ENCODE measurements at places on chromosomes 6 and 20.

- no peak for DNase-seq
Measured at GRCh38 chr6:143743301-143744166, 65.8 kb downstream of the PHACTR2 start.

GRCh38 chr6:130776287-130776925 lies 50.8 kb upstream of the SMLR1 start:
- peak; percentile 1 for DNase-seq

DNA sequence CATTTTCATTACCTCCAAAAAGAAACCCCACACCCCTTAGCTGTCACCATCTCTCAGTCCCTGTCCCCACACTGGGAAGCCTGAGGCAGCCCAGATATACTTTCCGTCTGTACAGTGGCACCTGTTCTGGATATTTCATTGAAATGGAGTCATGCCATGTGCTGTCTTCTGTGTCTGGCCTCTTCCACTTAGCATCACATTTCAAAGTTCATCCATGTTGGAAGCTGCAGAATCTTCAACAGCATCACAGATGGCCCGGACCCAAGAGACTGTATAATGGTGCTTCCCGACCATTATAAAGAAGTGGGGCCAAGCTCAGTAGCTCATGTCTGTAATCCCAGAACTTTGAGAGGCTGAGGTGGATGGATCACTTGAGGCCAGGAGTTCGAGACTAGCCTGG lies 58.4 kb downstream of the DLGAP4 start:
- DNase-seq: no peak

GRCh38 chr20:53370345-53370961 lies 223.2 kb downstream of the ZNF217 start:
- DNase-seq: no peak

- DNase-seq: no peak
Measured at GRCh38 chr6:29961966-29962365, 19.6 kb downstream of the HLA-A start.

GRCh38 chr6:167573461-167574215 lies 248.8 kb downstream of the TTLL2 start:
- no peak for DNase-seq

DNA sequence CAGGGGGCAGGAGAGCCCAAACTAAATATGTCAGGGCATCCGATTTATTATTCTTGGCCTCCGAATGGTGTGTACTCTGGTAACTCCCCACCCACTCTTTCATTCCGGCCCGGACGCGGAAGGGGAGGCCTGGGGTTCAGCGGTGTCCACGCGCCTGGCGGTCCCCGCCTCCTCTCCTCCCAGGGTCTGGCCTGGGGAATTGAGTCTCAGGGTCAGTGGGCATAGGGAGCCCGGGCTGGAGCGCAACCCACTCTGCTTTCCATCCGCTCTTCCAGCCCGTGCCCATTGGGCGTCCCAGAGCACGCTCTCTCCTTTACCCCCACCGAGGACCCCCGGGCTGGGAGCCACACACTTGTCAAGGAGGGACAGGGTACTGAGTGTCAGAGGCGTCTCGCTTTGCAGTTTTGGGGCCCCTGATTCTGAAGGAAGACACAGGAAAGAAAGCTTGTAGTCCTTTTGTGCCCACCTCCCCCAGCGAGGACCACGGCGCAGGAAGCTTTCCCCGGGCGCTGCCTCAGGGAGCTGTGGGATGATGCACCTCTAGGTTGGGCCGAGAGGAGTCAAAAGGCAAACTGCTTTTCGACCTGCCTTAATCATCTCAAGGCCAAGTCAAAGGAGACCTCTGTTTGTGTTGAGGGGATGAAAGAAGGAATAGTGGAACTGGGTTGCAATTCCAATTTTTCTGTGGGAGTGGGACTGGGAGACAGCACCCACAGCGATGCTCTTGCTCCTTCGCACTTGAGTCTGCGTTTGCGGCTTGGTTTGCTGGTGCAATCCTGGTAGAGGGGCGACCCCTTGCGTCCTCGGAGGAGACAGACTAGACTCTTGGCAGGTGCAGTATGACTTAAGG lies 2.5 kb downstream of the RSPO3 start:
- peak; percentile 64 for DNase-seq

DNA sequence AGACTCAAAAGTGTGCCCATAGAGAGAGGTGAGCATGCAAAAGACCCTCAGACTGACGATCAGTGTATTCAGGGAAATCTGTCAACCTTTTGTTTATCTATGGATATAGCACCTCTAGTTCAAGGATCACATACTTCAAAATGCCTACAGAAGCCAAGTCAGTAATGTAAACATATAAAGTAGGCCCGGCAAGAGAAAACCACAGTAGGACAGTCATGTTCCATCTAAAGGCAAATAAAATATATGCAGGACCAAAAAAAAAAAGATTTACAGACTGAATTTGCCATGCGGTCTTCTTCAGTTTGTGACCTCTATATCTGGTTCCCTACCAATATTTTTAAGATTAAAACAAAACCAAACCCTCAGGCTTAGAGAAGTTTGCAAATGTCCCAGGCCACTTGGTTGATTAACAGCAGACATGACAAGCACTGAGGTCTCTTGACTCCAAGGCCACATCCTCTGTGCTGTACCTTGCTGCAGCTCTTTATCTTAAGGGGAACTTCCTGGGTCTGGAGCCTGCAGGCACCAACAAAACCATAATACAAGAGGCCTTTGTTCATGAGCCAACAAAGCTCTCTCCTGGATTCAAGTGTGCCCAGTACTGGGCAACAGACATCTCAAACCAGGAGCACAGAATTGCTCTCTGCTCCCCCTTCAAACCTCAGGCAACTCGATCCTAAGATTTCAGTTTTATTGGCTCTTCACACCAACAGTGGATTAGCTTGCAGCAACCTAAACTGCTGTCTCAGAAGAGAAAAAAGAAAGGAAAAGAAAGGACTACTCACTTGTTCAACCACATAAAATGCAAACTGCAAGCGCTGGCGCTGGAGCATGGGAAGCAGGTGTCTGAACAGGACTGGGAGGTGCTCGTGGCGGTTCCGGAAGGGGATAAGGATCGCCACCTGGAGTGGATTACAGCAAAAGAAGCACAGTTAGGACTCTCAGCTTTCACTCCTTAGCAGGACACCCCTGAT lies 71.7 kb downstream of the B4GALT5 start:
- DNase-seq: no peak

DNA sequence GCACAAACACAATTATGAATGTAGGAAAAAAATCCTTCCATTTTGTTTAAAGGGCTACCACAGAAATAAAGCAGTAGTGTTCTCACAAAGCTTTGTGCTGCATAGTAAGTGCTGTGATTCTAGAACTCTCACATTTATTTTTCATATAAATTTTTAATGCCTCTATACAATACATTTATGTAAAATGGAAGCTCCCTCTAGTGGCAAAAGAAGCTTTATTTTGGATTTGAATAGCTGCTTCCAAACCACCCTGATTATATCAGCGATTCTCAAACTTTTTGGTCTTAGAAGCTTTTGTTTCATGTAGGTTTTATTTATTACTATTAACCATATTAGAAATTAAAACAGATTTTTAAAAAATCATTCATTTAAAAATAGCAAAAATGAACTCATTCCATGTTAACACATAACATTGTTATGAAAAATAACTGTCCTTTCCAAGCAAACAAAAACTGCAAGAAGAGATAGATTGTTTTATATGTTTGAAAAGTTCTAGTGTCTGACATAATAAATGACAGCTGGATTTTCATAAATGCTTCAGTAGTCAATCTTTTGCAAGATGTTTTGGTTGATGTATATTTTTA lies 38.4 kb downstream of the HS3ST5 start:
- DNase-seq: peak; percentile 14

GRCh38 chr6:52347818-52348217 lies 14.1 kb upstream of the PAQR8 start:
- no peak for DNase-seq

All from erythroblast (primary cell).